ENCODE measurements at places on chromosomes 2 and 18.

DNA sequence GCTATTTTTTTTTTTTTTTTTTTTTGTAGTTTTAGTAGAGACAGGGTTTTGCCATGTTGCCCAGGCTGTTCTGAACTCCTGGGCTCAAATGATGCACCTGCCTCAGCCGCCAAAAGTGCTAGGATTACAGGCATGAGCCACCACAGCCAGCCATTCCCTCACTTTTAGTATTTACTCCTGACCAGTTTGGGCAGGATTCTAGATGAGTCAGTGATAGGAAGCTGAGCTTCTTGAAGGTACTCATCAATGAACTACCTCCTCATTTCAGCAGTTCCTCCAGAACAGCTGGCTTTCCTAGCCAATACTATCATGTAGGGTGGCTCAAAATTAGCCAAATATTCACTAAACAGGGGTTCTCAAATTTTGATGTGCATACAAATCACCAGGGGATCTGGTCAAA lies 57.2 kb downstream of the CYBRD1 start:
- no peak for DNase-seq

DNA sequence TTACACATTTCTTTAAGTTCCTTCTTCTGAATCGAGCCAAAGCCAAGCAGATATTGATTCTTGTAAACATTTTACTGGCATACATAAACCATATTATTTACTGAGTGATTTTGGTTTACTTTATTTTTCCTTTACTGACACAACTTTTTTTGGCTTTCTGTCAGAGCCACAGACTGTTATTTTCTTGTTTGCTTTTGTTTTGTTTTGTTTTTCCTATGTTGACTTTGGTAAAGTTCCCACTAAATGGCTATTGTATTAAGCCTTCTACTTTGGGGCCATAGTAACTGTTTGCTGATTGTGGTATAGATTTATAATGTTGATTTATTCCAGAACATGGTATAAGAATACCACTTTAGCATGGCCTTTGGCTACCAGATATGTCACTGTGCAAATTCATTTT lies 419.4 kb downstream of the DCDC2C start:
- no peak for DNase-seq

DNA sequence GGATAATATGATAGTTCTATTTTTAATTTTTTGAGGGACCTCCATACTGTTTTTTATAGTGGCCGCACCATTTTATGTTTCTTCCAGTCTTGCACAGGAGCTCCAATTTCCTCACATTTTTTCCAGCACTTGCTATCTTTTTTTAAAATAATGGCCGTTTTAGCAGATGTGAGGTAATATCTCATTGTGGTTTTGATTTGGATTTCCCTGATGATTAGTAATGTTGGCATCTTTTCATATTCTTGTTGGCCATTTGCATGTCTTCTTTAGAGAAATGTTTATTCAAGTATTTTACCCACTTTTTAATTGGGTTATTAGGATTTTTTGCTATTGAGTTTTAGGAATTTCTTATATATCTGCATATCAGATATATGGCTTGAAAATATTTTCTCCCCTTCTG lies 29.9 kb upstream of the NAPG start:
- DNase-seq = no peak

GRCh38 chr18:37402735-37403099 lies 162.9 kb downstream of the CELF4 start:
- DNase-seq = no peak

GRCh38 chr18:79682894-79683625 lies 3.5 kb downstream of the CTDP1 start:
- no peak for DNase-seq

- no peak for DNase-seq
Observed at GRCh38 chr2:205387350-205388055, 294.8 kb upstream of the NRP2 start.

DNA sequence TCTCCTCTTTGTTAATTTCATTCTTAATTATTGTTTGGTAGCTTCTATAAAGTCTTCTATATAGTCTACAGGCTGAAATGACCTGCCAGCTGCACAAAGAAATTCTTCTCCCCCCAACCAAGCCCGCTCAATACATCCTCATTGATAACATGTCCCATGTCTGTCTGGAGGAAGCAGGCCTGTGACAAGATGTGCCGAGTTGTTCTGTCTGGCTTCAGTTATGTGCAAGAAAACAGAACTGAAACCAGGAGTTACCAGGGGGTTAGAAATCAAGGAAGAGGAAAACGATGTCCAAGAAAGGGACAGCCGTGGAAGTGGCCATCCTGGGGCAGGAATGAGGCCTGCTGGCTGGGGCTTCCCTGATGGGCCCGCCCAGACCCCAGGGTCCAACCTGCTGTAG lies 57.6 kb downstream of the MTCL1 start:
- DNase-seq = no peak

DNA sequence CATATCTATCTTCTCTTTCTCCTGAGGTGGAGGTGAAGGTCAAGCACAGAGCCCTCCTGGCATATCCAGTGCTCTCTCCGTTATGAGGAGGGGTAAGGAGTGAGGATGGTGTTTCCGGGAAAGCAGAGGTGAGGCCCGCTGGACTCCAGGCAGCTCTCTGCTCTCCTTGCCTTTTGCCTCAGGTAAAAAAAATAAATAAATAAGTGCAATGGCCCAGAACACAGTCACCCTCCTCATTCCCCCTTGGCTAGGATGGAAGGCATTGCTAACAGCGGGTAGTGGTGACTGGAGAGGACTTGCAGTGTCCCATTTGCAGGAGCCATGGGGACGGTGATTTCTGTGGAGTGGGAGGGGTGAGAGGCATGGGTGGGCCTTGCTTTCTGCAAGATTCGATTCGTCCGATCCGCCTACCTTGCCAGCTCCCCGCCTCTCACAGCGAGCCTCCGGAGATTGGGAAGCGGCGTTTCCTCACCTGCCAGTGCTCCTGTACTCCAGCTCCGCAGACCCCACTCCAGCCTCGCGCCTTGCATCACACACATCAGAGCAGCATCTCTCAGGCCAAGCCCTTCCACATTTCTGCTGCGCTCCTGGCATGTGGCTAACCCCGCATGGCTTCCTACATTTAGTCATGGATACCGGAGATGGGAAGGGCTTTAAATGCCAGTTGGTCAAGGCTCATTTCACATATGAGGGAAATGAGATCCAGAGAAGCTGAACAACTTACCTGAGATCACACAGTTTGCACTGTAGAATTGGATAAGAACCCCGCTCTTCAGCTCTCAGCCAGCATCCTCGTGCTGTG lies 155.2 kb downstream of the VAPA start:
- DNase-seq = no peak

GRCh38 chr2:48278590-48278989 lies 251.4 kb upstream of the STON1 start:
- no peak for DNase-seq

- DNase-seq = no peak
Observed at GRCh38 chr2:54061272-54061671, 54.1 kb upstream of the ACYP2 start.

GRCh38 chr2:28544036-28544346 lies 48.1 kb downstream of the PLB1 start:
- no peak for DNase-seq

GRCh38 chr18:72910045-72910444 lies 42.3 kb upstream of the NETO1 start:
- no peak for DNase-seq

DNA sequence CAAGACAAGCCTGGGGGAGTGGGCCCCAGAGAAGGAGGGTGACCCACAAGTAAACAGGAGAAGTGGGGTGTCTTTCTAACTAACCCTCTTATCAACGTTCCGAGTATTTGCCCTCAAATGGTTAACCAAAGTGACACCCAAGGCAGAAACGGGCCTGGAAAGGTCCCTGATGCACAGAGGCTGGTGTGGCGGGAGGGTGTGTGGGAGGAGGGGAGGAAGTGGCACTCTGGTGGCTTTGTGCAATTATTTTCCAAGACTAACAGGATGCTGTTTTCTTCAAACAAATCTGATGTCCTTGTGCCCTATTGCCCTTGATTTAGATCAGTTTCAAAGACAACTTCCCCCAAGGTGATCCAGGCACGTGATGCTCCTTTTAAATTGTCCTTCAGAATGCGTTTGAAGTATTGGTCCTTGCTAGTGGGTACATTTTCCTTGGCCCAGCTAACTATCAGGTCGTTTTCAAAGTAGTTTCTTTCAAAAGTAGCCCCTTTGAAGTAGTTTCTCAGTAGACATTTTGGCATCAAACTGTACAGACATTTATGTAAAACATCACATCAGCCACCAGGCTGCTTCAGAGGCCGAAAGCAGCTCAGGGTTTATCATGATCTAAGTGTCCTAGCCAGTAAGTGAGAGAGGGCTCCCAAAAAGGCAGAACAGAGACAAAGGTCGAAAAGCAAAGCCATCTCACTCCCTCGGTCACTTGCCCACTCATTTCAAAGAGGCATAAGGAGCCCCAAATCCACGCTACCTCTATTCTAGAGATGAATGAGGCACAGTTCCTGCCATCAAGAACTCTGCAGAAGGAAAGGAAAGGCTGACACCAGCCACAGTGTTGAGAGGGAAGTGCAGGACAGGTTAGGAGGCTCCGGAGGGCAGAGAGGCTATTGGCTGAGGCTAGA lies 371.1 kb upstream of the ID2 start:
- no peak for DNase-seq

- no peak for DNase-seq
Observed at GRCh38 chr18:45448871-45449270, 166.4 kb upstream of the SLC14A2 start.

GRCh38 chr2:222569826-222570225 lies 86.1 kb downstream of the FARSB start:
- DNase-seq = no peak

- no peak for DNase-seq
Observed at GRCh38 chr18:75810961-75811551, 383.6 kb upstream of the SMIM21 start.

DNA sequence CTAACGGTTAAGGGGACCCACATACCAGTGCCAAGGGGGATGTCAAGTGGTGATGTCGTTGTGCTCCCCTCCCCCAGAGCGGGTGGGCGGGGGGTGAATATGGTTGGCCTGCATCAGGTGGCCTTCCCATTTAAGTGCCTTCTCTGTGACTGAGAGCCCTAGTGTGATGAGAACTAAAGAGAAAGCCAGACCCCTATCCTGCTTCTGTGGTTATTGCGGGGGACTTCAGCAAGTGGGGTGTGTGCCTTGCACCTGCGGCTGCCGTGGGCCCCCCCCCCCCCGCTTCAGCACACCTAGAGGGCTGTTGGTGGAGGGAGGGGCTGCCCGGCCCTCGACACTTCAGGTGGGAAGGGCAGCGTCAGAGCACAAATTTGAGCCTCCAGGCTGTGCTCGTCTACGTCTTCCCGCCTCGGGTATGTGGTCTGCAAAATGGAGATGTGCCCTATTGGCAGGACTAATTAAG lies 6.1 kb downstream of the CTDSP1 start:
- DNase-seq = no peak

- DNase-seq = no peak
Observed at GRCh38 chr2:9085353-9085752, 81.9 kb upstream of the MBOAT2 start.

GRCh38 chr18:892316-892715 lies 12.4 kb upstream of the ADCYAP1 start:
- DNase-seq = no peak

DNA sequence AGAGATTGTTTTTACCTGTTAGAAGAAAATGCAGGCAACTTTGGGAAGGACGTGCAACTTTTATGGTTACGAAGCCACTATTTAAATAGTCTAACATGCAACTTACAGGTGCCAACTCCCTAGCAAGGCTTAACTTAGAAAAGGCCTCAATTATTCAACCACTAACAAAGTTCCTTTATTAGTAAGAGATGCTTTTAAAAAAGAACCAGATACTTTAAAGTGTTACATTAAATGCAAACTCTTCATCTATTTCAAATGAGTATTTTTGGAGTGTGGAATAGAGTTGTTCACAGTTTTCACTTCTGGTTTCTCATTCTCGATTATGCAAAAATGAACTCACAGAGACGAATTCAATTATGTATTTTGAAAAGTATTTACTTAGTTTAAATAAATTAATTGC lies 51.7 kb downstream of the PELI1 start:
- DNase-seq = no peak

- DNase-seq = no peak
Observed at GRCh38 chr2:239429473-239430350, 28.9 kb upstream of the HDAC4 start.

DNA sequence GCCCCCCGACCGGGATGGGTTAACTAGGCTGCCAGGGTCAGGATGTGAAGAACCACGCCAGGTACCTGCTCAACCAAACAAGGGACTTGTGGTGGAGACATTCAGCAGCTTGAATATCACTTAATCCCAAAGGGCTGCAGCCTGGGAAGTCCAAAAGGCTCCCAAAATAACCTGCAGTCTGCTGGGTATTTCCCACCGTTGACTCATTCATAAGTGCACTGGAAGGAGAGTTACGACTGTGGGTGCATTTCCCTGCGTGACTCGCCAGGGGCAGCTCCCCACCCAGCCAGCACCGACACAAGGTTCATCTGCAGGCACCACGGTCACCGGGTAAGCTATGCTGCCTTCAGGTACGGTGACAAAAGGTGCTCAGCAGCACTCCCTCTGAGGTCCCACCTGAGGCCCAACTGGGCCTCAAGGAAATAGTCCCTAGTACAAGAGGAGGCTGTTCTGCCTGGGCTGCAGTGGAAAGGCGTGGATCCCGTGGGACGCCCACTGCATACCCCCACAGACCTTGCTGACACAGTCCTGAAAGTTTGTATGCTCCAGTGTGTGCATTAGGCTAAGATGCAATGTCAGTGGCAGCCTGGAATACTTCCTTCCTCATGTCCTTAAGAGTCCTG lies 86.5 kb downstream of the UXS1 start:
- DNase-seq = peak; percentile 31

- DNase-seq = peak; percentile 16
Observed at GRCh38 chr2:109331896-109332848, 203.2 kb downstream of the SH3RF3 start.

DNA sequence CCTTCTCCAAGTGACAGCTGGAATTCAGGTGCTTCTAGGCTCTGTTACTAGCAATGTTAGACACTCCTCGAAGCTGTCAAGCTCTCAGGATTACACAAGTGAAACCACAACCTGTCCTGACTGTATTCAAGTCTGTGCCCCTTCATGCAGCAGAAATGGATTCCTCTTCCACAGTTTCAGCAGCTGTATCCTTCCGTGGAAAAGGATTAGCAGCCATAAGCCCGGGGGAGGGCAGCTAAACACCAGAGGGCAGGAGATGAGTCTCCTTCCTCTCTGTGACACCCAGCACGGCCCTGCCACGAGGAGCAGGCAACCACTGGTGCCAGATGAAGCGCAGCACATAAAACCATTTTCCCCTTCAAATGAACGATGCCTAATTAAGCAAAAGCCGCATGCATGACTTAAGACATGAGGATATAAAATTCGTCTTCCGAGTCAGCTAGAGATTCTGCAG lies 1.2 kb downstream of the ST3GAL5 start:
- DNase-seq = peak; percentile 52

DNA sequence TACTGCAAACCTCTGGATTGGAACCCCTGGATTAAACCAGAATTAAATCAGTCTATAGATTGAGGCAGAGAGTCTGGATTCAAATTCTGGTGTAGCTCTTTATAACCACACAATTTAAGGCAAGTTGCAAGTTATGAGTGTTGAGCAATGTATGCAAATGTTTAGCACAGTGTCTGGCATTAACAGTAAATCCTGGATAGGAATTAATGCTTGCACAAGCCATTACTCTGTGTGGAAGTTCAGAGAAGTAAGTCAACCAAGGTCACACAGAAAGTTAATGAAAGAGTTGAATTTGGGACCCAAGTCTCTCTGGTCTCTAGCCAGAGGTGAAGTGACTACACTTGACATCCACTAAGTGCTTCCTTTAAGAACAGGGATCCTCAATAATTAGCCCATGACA lies 2.0 kb upstream of the MARCO start:
- no peak for DNase-seq

- no peak for DNase-seq
Observed at GRCh38 chr2:238286551-238286950, 1.9 kb downstream of the PER2 start.

All from CD4-positive, alpha-beta T cell (primary cell).